CMK (cell line): ENCODE measurements at places on chromosomes 12 and 14.

DNA sequence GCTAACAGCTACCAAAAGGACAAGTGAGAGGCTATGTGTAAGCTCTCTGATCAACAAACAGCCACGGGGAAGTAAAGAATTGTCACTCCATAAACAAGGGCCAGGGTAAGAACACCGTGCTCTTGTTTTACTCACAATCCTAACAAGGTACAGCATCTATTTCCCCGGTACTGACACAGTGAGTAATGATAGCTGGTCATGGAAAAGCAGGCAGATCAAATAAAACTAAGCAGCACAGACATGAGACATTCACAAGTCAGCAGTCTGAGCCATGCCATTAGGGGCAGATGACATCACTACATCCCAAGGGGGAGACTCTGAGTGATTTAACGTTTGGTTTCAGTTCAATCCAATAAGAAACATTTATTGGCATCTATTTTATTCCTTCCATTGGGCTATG lies 54.4 kb downstream of the ARL6IP4 start:
- no peak for DNase-seq

- no peak for DNase-seq
Observed at GRCh38 chr12:92041742-92042141, 103.9 kb downstream of the BTG1 start.

GRCh38 chr14:94974893-94975292 lies 182.4 kb downstream of the DICER1 start:
- DNase-seq: no peak

DNA sequence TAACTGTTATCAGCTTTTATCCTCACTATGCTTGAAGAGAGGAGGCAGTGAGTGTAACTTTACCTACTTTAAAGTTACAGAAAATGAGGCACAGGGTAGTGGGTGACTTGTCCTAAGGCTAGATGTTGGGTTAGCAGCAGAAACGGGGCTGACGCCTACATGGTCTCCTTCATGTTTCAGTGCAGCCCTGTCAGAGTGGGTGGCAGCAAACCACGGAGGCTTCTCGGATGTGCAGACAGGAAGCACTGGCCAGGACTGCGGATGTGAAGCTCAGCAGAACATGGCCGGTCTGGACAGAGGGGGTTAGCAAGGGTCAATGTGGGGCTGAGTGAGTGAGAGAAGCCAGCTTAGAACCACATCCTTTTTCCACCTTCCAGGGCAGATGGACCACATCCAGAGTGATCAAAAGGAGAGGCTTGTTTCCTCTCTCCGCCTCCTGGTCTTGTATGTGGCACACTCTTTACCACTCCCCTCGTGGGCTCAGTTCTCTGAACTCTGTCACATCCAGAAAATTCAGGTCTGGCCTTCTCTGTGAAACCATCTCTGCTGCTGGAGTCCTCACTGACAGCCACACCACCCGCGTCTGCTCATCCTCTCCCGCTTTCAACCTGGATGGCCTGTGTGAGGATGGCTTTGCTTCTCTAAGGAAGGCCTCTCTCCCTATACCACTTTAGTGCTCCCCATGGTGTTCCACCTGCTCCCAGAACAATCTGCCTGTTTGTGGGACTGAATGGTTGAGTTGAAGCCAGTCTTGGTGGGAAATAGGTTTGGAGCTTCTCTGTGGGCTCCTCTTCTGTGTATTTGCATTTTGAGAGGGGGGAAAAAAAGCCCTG lies 14.1 kb downstream of the SUSD6 start:
- DNase-seq: peak; percentile 91
